Left cardiac atrium (tissue), 4 donors: ENCODE measurements at places on chromosomes 1 and 21. TPM values are rescaled to one million over a fixed set of nuclear protein-coding genes. Genes with fewer than 3 reads are reported as not detected.

- peak; percentile 91 for DNase-seq
Measured at GRCh38 chr1:181152892-181153633, 64.6 kb downstream of the IER5 start.

DNA sequence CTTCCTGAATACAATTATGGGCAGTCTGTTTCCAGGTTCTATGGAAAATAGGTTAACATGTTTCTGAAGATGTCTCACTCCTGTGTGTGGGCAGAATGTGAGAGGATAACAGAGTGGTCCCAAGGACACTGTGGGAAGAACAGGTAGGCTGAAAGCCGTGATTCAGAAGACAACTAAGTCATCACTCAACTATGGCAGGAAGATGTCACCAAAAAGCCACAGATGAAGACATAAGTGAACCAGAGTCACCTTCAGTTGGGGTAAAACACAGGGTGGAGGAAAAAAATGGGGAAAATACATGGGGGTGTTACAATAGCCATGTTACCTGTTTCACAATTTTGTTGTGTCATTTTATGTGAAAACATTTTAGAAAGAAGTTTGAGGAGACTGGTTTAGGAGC, 75.1 kb downstream of the UCHL5 start:
- DNase-seq: no peak

DNA sequence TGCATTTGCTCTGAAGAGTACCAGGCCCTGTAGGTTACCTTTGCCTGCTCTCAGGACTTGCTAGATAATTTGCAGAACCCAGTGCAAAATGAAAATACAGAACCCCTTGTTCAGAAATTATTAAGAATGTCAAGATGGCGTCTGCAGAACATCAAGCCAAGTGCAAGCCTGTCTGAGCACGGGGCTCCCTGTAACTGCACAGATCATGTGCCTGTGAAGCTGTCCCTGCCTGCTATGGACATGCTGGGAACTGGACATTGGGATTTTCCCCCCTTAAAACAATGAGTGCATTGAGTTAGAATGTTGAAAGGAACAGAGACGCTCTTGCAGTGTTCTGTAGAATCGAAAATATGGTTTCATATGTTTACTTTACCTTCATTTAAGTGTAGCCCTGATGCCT, 2.9 kb downstream of the CLDN14 start:
- no peak for DNase-seq

Gene LCE1C
- not detected for total RNA-seq

Gene C1QA
- total RNA-seq: 95.9 TPM

GRCh38 chr1:6922096-6922931, 137.1 kb downstream of the CAMTA1 start:
- peak; percentile 77 for DNase-seq

Gene SERPINC1
- 0.35 TPM for total RNA-seq

Gene RCSD1
- 38.7 TPM for total RNA-seq

DNA sequence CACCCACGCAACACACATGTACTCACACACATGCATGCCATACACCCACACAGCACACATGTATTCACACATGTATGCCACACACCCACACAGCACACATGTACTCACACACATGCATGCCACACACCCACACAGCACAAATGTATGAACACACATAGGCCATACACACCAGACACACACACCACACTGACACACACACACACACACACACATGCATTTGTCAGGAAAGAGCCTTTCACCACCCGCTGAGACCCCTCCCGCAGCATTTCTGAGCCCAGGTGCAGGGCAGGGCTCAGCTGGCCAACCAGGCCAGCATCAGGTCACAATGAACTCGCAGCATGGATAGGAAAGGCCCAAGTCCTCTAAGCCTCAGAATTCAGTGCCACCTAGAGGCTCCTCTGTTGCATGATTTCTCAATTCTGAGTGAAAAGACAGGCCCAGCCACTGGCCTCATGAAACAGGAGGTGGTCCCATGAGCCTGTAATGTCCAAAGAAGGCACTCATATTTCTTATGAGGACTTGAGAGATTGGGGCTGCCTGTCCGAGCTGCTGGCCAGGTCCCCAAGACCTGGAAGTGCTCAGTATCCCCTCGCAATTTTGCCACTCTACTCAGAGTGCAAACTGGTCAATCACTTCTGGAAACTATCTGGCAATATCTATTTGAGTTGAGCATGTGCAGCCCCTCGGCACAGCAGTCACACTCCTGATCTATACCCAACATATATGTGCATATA, 57.3 kb downstream of the PSMG1 start:
- peak; percentile 40 for DNase-seq

- no peak for DNase-seq
Measured at GRCh38 chr1:57594002-57594401, 170.1 kb upstream of the DAB1 start.

- DNase-seq: no peak
Measured at GRCh38 chr1:154742606-154743005, 127.5 kb downstream of the KCNN3 start.

Gene SLC41A1
- 206 TPM for total RNA-seq

- peak; percentile 25 for DNase-seq
Measured at GRCh38 chr1:89659322-89660081, 26.6 kb downstream of the LRRC8C start.

DNA sequence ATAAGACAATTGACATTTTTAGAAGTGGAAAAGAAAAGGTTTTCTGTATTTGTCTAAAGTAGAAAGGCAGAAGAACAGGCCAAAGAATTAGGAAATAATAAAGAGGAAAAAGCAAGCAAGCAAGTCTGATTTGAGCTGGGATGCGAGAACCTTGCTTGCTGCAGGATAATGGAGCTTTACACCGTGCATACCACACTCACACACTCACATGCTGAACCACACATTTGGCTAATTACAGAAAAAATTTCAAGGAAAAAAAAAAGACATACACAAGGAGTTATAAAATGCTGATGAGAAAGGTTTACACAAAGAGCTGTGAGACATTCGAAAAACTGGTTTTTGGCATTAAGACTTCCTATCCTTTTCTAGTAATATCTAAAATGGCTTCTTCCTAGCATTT, 593.9 kb downstream of the KIF26B start:
- no peak for DNase-seq

Gene DMRTB1
- not detected for total RNA-seq

Gene AQP10
- total RNA-seq: not detected

DNA sequence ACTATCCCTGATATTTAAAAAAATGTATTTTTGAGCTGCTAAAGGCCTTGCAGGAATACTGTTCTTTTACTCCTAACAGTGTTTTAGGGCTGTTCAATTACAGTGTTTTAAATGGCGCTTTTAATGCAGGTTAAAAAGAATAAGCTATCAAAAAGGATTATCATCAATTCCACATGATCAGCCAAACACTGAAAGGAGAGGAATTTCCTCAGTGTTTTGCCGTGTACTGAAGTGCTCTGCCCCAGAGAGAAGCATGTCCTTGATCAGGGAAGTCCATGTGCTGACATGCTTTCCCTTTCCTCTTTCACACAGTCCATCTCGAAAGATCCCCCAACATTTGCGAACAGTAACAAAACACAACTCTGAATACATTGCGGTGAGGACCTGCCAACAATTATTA, 3.3 kb downstream of the CFAP298 start:
- no peak for DNase-seq

DNA sequence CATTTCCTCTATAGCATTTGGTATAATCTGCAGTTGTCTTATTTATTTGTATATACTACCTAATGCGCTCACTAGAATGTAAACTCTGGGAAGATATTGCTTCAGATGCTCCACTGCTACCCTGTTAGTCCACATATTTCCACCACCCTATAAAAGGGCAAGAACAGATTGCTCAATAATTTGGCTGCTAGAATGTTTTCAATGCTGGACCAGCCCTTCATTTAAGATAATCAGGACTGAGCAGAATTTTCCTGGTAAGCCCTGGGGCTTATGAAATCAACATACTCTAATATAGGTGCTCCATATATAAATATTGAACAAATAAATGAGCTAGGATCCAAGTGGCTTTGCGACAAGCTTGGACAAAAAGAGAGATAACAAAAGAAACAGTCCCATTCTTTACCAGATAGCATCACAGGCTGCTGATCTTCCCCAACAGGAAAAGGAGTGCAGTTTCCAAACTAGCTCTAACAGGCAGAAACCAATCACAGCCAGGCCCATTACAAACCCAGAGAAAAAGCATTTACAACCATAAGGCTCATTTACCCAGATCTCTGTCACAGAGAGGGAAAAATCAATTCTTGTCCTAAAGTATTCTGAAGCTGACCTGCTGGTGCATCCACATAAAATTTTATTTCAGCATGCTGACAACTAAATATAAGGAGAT, 8.3 kb downstream of the BCAR3 start:
- DNase-seq: no peak

Gene PSMA5
- total RNA-seq: 41.5 TPM

GRCh38 chr1:8164670-8165069, 138.6 kb upstream of the ERRFI1 start:
- no peak for DNase-seq

GRCh38 chr1:26083208-26083607, 15.8 kb upstream of the TRIM63 start:
- DNase-seq: peak; percentile 36

Gene GRIK1
- total RNA-seq: not detected

Gene MEGF6
- 12.4 TPM for total RNA-seq

DNA sequence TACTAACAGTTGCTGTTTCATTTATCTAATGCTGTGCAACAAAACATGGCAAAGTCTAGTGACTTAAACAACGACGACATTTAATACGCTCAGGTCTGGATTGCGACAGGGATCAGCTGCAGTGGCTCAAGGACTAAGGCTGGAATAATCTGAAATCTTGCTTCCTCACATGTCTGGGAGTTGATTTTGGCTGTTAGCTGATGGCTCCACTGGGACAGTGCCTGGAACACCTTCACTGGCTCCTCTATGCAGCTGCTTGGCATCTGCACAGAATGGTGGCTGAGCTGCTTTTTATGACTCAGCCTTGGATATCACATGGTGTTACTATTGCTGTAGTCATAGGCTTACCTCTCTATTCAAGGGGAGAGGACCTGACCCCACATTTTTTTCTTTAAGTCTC, 24.0 kb upstream of the BTG3 start:
- no peak for DNase-seq

Gene GJA5
- 54.6 TPM for total RNA-seq

- no peak for DNase-seq
Measured at GRCh38 chr21:26007951-26008498, 162.5 kb downstream of the APP start.

Gene PDZK1IP1
- 1.9 TPM for total RNA-seq

DNA sequence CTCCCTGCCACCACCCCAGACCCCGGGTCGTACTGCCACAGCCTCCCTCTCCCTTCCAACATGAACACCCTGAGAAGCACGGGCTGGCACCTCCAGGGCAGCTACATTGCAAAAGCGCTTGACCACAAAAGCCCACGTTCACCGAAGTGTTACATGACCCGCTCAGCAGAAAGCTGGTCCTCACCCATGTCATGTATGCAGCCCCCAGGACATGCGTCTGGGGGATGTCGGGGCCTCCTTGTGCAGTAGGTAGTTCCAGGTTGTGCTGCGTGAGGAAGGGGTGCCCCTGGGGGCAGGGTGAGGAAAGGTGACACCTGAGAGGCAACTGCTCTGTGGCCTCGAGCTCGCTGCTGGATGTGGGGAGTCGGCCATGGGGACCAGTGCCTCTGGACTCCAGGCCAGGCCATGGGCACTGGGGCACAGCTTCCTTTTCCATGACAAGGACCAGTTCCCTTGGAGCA, 102.0 kb upstream of the C1orf174 start:
- no peak for DNase-seq

GRCh38 chr21:31132574-31133242, 94.4 kb upstream of the KRTAP19-8 start:
- no peak for DNase-seq

DNA sequence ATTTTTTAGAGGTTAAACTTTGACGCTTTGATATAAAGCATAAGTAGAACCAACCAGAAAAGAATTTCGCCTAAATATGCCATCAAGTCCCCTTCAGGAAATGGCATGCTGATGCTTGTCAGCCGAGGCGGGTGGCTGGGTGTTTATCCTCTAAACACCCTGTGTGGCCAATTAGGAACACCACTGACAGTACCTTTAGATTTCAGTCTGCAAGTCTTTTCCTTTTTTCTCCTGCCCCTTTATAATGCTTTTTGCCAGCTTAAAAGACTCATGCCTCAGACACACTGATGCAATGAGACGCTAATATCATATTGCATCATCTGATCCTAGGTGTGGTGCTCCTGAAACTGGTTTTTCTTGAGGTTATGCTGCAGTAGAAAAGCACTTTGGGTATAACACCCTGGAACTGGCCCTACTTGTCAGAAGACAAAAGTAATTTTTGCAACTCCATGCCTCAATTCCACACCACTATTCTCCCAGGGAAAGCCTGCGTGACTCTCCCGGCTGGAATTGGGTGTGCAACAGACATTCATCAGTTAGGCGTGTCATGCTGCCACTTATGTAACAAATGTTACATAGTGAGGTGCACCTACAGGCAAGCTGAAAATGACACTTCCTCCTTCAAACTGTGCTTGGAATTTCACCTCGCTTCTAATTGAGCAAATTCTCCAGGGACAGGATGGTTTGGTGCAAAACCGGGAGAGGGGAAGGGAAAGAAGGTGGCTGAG, 2.0 kb upstream of the RCC2 start:
- no peak for DNase-seq

Gene NIT1
- 21.8 TPM for total RNA-seq

Gene NPHS2
- total RNA-seq: not detected

Gene DNALI1
- total RNA-seq: 6.2 TPM

Gene CYP4A11
- not detected for total RNA-seq

Gene BACE2
- 39.5 TPM for total RNA-seq

Gene TP73
- total RNA-seq: not detected

Gene UMODL1
- total RNA-seq: not detected

GRCh38 chr1:109253803-109254620, 4.7 kb downstream of the CELSR2 start:
- DNase-seq: no peak

Gene ZNHIT6
- 8.3 TPM for total RNA-seq

GRCh38 chr1:79885101-79885500, 878.6 kb upstream of the ADGRL4 start:
- DNase-seq: no peak

Gene ZFP69
- 2.3 TPM for total RNA-seq

Gene SLAMF1
- 0.91 TPM for total RNA-seq

DNA sequence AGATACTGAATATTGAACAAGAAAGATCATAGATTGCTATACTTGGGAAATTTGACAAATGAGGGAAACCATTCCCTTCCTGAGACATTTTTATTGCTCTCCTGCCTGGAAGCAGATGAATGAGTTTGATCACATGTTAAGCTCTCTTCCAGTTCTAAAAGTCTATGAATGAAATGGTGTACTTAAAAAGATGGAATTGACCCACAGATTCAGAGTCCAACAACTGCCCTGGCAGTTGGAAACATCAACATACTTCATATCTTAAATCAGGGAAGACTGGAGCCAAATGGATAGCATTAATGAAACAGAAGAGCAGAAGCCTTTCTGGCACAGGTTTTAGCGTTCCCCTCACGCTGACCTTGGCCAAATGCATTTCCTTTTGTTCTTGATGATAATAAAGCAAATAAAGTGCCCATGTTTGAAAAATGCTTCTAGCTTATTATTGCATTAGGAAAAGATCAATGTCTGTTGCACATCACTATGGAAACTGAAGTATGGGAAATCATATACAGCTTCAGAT, 142.6 kb downstream of the ESRRG start:
- no peak for DNase-seq
